ENCODE measurements at places on chromosomes 4 and X.
A peak's percentile ranks its signal among the peaks of the same experiment; 100 is the strongest.

DNA sequence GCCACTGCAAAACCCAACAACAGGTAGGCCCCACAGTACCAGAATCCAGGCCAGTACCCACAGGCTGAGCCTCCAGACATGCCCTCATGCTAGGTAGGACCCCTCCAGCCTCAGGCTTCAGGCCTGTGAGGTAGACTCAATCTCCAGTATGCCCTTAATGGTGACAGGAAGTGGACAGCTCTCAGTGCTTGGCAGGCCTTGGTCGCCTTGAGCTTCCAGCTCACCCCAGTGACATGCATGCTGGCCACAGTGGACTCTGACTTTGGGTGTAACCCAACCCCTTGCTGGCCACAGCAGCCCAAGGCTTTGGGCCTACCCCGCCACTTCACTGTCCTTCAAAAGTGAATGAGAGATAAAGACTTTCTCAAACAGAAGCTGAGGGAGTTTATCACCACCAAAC lies 324.2 kb downstream of the ANTXR2 start:
- DNase-seq: no peak

DNA sequence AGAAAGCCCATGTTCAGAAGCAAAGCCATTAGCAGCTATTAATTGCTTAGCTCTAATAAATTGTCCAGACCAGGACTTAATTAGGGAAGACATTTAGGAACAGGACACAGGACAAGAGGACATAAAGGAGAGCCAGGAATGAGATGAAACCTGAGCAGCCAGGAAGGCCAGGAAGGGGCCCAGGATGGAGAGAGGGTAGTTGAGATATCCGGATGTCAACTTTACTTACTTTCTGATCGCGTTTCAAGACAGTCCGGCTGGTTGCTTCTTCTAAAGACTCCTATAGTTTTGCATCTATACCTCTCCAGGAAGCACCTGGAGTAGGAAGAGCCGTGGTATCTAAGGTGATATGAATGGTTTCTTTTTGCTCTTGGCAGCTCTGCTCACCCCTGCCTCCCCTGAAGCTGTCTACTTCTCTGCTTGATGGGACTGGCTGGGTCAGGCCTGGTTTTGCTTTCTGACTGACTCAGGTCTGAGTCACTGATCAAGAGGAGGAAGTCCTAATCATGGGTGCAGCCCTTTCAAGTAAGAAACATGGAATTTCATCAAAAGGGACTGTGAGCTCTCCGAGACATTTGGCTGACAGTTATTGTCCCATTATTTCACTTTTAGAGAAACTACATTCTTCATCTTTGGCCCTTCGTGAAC lies 733.3 kb downstream of the RPA4 start:
- DNase-seq: peak; percentile 9

DNA sequence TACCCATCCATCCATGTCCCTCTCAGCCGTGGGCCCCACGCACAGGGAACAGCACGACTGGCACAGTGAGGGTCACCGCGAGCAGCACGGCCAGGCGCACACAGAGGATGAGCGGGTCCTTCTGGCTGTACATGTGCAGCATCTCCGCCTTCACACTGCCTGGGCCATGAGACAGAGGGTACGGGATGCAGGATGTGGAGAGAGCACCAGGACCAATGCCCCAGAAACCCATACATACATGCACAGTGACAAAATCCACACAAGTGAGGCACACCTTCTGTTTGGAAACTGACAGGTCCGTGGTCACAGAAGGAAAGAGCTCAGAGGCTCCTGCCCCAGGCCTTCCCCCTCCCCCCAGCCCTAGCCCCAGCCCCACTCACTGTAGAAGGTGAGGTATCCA lies 9.5 kb downstream of the SLC38A5 start:
- DNase-seq: no peak

DNA sequence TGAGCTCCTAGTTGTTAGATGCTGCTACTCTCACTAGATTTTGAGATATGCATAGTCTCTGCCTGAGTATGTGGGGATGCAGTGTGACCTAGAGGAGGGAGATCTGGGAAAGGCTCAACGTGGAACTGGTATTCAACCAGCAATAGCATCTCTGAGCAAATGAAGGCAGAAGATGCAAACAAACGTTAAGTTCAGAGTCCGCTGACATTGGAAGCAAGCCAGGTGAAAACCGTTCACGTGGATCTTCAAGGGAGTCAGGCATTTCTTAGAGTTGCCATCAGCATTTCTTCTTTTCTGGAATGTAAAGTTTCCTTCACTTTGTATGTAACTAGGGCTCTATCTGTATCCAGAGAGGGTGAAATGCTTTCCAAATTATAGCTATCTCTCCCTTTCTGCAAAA lies 59.9 kb downstream of the C4orf51 start:
- DNase-seq: no peak

DNA sequence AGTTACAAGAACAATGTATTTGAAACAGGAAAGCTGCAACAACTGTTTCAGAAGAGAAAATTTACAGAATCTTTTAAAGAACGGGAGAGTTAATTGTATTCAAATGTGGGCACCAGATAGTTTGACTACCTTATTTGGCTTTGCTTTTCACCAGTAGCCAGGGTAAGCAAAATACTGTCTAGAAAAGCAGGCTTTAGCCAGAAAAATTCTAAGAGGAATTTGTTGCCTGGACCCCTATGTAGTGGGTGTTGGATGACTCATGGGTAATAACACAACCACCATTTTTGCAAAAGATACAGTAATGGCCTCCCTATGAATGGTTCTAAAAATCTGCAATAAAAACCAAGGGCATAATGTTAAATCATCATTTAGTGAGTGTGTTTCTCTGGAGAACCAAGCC lies 233.4 kb upstream of the ANXA3 start:
- no peak for DNase-seq

- DNase-seq: no peak
Observed at GRCh38 chr4:46387956-46388355, 2.0 kb downstream of the GABRA2 start.

- DNase-seq: peak; percentile 19
Observed at GRCh38 chr4:156971676-156972378, at the start of gene PDGFC. TSS of gene PDGFC (minus strand) at chr4:156971799. CDS start at chr4:156970903, 896 bp downstream.

DNA sequence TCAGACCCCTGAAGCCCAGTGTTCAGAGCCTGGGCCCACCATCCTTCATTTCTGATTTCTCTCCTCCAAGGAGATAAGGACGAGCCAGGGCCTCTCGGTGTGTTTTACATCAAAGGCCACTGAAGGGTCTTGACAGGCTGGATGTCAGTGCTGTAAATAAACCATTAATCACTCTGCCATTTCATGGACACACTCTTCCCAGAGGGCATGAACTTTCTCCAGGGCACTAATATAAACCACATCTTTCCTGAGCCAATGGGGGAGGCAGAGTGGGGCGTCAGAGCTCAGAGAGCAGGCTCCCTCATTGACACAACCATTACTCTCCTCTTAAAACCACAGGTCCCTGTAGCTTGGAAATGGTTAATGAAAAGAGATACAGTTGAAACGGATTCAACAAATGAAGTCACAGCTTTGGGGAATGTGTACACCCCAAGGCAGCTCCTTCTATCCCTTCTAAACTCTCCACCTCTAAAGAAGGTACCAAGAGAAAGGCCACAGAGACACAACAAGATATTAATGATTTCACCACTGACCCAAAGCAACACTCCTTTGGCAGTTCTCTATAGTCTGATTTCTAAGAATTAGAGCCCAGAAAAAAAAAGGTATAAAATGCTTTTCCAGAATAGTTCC lies 200.6 kb downstream of the CHIC2 start:
- DNase-seq: no peak

- no peak for DNase-seq
Observed at GRCh38 chr4:10183462-10183861, 66.9 kb upstream of the WDR1 start.

DNA sequence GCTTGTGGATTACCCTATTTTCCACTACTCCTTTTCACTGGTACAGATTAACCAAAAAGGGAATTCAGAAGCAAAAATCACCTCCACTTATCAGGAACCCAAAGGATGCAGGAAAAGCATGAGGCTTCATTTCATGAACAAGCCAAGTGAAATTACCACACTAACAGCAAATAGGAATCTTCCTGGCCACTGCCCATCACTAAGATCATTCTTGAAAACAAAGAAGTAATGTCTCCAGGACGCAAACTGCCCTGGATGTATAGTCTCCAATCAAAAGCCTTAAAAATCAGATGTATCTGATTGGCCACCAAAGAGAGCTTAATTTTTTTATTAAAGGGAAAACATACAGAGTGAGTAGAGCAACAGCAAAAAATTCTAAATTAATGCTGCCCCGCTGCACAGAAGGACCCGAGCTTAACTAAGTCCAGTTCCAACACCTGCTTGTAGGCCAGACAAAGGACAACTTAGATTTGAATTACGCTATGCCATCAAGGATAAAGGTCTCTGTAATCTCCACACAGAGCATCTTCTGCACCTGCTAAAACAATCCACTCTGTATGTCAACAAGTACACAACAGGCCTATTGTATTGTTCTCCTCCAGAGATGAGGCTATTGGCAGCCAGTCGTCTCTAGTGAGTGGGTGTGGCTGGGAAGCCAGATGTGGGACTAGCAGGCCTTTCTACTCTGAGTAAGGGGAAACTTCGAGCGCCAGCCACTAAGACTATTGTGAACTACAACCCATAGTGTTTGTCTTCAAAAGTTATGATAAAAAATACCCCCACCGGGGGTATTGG lies 12.4 kb downstream of the ZDHHC9 start:
- DNase-seq: no peak

- DNase-seq: no peak
Observed at GRCh38 chr4:147831551-147832171, 99.8 kb downstream of the ARHGAP10 start.

All from stimulated activated naive CD8-positive, alpha-beta T cell treated with anti-CD3 and anti-CD28 coated beads, Interleukin-15, Interleukin-2, amounts not matched to agents 100 U/mL and 50 U/mL, for 24 hours (primary cell).